ENCODE measurements at places on chromosomes 2 and 18.

GRCh38 chr18:28858248-28858647, 681.3 kb upstream of the CDH2 start:
- DNase-seq = no peak
- no peak overlapping the region for H3K27ac ChIP-seq
- peaks cover 1% of the 10 kb centered on the region for H3K4me1 ChIP-seq
- no peaks in the 10 kb centered on the region for H3K27me3 ChIP-seq
- no peak overlapping the region for H3K4me3 ChIP-seq

GRCh38 chr2:95309599-95309998, 12.5 kb downstream of the KCNIP3 start:
- no peak overlapping the region for H3K27ac ChIP-seq
- peaks cover 7% of the 10 kb centered on the region for H3K27me3 ChIP-seq
- H3K4me3 ChIP-seq = no peak overlapping the region
- H3K4me1 ChIP-seq = peaks cover 6% of the 10 kb centered on the region

GRCh38 chr2:165443511-165443910, 26.0 kb upstream of the CSRNP3 start:
- H3K27me3 ChIP-seq = no peaks in the 10 kb centered on the region
- DNase-seq = no peak
- no peaks in the 10 kb centered on the region for H3K4me1 ChIP-seq
- H3K4me3 ChIP-seq = no peak overlapping the region

DNA sequence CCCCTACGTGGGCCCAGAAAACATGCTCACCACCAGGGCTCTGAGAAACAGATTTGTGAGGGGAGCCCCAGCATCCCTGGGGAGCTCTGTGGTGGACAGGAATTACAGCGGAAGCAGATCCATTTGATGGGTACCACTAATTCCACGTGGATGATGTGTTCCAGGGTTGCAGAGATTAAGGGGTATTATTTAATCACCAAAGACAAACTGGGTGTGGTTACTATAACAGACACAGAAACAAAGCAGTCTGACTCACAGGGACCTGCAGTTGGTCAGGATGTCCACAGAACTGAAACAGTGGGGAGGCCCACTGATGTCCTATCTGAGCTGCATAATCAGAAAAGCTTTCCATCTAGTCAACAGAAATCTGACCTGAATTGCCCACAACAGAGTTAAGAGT, 65.8 kb downstream of the PSMG2 start:
- no peaks in the 10 kb centered on the region for H3K36me3 ChIP-seq
- peaks cover 5% of the 10 kb centered on the region for H3K4me1 ChIP-seq
- DNase-seq = no peak
- no peak overlapping the region for H3K4me3 ChIP-seq

Measured in progenitor cell of endocrine pancreas (in vitro differentiated cells).